Hematopoietic multipotent progenitor cell treated with erythropoietin and hydrocortisone succinate and interleukin-3 and kit ligand, for 4 days (in vitro differentiated cells): ENCODE measurements at places on chromosomes 5 and 9.
A peak's percentile ranks its signal among the peaks of the same experiment; 100 is the strongest.

DNA sequence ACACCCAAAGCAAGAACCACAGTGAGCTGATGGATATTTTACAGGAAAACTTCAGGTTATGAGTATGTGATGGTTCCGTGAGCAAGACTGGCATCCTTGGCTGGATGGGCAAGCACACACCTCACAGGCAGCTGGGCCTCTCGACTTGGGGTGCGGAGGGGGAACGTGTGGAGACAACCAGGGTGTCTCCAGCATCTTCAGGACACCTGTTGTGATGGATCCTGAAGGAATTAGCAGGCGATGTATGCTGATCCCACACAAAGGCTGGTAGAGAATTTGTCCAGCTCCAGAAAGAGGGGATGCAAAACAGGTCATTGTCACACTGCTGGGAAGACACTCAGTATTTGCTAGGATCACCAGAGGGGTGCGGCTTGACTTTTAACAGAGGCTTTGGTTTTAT is 42.7 kb downstream of the SECISBP2 start:
- DNase-seq: no peak

DNA sequence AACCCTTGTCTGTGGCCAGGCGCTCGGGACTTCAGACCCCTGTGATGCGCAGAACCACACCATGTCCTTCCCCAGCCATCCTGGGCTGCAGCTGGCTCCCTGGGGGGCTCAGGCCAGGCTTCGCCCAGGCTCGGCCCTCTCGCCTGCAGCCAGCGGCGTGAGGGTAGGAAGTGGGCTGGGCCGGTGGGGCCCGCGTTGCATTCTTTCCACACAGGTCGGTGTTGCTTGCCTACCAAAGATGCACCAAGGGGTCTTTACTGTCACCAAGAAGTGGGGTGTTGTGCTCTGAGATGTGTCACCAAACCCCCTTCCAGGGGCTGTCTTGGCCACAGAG is 48.3 kb upstream of the RNF130 start:
- DNase-seq: no peak

GRCh38 chr5:155434681-155435080 is 421.1 kb downstream of the KIF4B start:
- peak; percentile 17 for DNase-seq

DNA sequence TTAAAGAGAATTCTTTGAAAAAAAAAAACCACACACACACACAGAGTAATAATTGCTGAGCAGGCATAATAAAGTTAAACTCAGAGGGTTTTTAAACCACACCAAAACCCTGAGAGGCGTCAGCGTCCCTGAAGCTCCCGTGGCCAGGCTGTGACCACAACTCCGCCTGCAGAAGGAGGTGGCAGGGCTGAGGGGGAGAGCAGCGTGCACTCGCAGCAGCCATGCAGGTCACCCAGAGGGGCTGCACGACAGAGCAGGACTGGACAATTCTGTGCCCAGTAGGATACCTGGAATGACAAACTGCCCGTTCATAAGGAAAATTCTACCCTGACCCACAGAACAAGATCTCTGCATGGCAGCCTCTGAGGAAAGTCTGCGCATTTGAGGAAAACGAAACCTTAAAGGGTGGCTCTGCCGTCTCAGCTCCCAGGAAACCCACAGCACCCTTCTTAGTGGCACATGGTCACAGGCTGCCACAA is 44.0 kb downstream of the ROR2 start:
- DNase-seq: peak; percentile 89

GRCh38 chr9:36826581-36826980 is 207.5 kb downstream of the PAX5 start:
- no peak for DNase-seq

DNA sequence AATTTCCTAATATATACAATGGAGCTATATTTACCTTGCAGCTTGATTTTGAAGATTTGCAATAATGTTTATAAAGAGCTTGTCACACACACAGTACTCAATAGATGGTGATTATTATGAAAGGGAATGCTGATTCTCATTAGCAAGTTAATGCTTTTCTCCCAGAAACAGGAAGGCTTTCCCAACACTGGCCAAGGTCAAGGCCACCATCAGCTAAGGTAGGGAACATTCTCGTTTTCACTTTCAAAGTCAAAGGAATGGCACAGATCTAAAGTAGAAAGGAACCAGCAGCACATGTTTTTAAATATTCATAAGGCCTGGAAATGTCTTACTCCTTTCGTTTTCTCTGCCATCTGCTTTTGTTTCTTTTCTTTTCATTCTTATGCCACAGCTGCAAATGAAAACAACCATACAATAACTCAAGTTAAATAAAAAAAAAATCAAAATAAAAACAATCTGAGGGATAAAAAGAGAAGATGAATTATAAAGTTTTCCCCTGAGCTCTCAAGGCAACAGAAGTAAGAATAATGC is 266.8 kb downstream of the CRB2 start:
- no peak for DNase-seq
